GM12864 (cell line): ENCODE measurements at places on chromosomes 2 and 18.

DNA sequence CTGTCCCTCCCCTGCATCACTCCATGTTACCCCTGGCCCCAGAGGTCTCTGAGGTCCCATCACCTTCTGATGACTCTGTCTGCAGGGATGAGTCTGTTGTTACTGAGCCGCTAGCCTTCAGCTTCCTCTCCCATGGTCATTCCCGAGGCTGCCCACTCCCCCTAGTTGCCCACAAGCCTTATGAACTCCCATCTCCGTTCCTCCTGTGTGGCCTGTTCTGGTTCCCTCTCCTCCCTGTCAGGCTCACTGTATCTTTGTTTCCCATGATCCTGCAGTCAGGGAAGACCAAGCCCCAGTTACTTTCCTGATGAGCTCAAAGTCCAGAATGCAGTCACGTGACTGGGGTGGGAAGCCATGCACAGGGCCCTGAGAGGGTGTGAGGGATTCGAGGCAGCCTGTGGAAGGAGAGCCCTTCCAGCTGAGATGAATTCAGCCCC lies 39.5 kb downstream of the INPP4A start:
- no peak for DNase-seq

DNA sequence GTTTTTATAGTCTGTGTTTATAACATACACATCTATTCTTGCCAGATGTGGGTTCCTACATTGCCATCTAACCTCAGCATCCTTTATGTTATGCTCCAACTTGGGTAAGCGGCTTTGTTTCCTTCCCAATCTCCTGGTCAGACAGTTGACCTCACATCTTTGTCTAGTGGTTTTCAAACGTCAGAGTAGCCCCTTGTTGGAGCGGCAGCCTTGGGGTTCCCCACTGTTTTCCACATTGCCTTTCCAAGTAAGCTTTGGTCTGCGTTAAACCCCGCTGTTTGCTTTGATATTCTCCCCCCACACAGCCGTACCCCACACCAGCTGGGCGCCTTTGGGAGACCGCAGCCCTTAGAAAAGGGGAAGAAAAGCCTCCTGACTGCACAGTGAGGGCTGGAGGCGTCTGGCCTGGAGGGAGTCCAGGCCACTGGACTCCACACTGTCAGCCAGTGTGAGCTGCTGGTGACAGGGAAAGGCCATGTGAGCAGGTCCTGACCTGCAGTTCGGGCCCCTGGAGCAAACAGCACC lies 83.3 kb downstream of the MALT1 start:
- no peak for DNase-seq

GRCh38 chr2:201795607-201796477 lies 10.5 kb upstream of the CDK15 start:
- no peak for DNase-seq

GRCh38 chr2:46385786-46386577 lies 88.8 kb downstream of the EPAS1 start:
- DNase-seq, result no peak

- no peak for DNase-seq
These were observed 33.5 kb upstream of the CRIM1 start for GRCh38 chr2:36322108-36322507.

DNA sequence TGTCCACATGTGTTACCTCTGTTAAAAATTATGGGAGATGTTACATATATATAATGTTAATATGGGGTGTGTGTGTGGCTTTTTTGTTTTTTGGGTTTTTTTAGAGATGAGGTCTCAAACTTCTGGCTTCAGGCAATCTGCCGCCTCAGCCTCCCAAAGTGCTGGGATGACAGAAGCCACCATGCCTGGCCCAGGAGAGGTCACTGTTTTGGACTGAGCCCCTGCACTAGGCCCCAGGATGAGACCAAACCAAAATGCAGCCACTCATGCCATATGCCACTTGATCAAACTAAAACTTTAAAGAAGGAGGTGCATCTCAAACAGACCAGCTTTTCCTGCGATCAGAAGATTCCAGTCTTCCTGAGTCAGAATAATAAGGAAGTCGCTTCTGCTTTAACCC lies 2.5 kb downstream of the ADI1 start:
- no peak for DNase-seq

GRCh38 chr2:58640042-58640441 lies 398.9 kb upstream of the FANCL start:
- DNase-seq, result no peak

- DNase-seq, result no peak
These were observed 24.8 kb downstream of the SH3BP4 start for GRCh38 chr2:234976479-234977227.

DNA sequence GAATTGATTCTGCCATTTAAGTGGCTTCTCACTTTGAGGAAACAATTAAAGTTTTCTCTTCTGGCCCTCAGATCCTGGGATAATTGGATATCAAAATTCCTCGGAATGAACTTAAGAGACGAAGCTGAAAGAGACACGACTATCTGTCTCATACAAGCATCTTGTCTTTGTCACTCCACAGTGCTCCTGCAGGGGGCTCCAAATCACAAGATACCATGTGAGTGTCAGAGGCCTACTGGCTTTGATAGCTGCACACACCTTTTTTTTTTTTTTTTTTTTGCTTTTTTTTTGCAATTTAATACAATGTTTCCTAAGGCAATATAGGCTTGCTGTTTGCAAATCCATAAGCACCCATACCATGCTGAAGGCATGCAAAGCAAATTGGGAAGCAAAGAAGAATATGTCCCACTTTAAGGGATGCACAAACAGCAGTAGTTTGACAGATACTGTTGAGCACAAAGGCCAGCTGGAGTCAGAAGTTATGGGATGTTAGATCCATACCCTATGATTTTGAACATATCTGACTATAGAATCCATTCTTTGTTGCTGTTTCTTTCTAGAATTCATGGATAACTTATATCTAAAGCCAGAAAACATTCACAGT lies 109.0 kb upstream of the CBLN2 start:
- no peak for DNase-seq

GRCh38 chr2:32963941-32964340 lies 17.2 kb downstream of the LTBP1 start:
- DNase-seq, result no peak

DNA sequence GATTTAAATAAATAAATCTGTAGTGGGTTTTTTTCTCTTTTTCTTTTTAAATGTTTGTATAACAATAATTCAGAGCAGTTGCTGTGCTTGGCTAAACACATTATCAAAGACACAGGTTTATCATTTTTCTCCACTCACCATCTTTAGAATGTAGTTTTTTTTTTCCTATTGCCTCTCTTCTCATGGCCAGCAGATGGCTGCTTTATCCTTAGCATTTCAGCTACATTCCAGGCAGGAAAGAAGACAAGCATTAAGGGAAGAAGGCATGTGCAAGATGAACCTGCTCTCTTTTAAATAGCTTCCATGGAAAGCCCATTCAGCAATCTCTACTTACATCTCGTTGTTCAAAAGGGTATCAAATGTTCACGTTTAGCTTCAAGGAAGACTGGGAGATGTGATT lies 42.6 kb downstream of the ARHGAP15 start:
- no peak for DNase-seq

GRCh38 chr2:26430826-26431225 lies 29.1 kb downstream of the DRC1 start:
- DNase-seq, result no peak

DNA sequence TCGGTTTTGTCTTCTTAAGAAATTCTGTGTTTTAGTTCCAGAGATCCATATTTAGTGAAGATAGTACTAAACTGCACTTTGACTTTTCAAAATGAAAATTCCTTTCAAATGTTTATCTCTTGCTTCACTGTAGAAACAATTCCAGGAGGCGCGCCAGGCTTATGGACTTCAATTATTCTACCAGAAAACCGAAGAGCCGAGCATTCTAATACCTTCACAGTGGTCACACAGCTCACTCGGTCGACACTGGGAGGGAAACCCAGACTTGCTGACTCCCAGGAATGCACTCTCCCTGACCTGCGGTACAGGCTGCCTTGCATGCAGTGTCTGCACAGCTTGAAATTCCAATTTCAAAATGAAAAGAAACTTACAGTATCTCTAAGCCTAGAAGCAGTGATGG lies 119.9 kb upstream of the PIEZO2 start:
- DNase-seq, result no peak

DNA sequence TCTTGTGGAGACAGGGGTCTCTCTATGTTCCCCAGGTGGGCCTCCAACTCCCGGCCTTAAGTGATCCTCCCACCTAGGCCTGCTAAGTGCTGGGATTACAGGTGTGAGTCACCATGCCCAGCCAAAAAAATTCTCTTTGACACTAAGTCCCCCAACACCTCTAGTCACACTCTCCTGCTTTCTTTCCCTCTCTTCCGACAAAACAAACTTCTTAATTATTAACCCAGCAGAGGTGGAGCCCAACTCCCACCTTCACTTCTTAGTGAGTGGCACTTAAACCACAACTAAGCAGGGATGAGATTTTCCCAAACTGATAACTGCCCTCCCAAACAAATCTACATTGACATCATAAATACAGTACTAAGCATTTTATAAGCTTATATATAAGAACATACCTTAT lies 60.5 kb upstream of the PMAIP1 start:
- DNase-seq, result no peak

GRCh38 chr18:46452820-46453219 lies 204.2 kb downstream of the LOXHD1 start:
- DNase-seq, result no peak

GRCh38 chr2:196399722-196400691 lies 228.6 kb upstream of the STK17B start:
- DNase-seq, result no peak

DNA sequence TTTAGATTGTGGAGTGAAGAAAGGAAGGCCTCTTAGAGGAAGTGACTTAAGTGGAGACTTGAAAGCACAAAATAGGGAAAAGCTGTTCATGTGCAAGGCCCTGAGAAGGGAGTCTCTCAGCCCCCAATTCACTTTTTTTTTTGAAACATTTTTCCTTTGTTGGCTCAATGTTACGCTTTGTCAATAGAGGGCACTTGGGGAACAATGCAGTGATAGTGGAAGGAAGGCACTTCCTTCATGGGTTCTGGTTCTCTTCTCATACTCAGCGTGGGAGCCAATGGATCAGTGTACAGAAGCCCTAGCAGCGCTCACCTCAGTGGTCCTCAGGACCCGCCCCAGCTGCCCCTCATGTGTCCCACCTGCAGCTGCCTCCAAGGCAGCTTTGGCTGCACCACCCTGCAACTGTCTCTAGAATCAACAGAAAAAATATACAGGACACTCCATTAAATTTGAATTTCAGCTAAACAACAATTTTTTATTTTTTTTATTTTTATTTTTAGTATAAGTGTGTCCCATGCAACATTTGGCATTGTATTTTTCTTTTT lies 8.6 kb upstream of the C2orf42 start:
- no peak for DNase-seq

DNA sequence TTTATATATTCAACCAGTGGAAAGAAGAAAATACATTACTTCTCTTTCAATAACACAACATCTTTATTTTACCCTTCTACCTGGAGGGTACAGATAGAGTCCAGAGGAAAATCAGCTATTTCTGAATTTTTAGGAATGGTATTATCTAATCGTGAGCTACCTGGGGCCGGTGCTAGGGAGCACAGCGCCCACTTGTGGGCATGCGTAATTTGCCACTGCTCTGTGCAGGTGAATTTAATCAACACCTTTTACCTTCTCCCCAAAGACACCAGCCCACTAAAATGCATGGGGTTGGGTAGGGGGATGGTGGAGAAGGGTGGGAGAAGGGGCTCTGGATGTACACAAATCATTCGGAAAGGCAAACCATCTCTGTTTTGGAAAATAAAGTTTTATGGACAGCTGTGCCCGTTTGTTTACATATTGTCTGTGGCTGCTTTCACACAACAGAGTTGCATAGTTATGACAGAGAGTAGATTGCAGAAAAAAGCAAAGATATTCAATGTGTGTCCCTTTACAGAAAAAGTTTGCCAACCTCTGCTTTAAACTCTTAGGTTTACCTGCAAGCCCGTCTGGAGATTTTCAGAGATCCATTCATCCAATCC lies 51.5 kb upstream of the DCC start:
- peak; percentile 3 for DNase-seq

GRCh38 chr18:72721330-72721729 lies 146.5 kb downstream of the NETO1 start:
- DNase-seq, result no peak

- no peak for DNase-seq
These were observed 49.2 kb upstream of the NXPH2 start for GRCh38 chr2:138829326-138829919.

DNA sequence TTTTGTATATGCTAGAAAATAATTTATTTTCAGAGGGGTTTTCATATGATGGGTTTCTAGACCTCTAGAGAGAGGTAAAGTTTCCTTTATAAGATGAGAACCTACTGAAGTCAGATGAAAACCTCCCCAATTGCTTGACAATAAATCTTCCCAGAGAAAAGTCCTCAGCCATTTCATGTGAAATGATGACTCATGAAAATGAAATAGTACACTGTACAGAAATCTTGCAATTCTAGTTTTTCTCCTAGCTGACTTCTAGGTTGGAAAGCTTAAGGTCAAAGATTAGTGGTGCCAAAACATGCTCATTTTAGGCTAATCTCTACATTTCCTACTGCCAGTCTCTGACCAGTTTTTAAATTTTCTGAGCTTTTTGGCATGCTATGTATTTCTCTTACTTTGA lies 826.5 kb upstream of the FSHR start:
- no peak for DNase-seq

GRCh38 chr18:3605954-3606443 lies 156.0 kb downstream of the TGIF1 start:
- DNase-seq, result no peak

GRCh38 chr18:3660739-3661515 lies 211.0 kb downstream of the TGIF1 start:
- no peak for DNase-seq

GRCh38 chr2:127419112-127419430 lies 844 bp downstream of the PROC start:
- no peak for DNase-seq

DNA sequence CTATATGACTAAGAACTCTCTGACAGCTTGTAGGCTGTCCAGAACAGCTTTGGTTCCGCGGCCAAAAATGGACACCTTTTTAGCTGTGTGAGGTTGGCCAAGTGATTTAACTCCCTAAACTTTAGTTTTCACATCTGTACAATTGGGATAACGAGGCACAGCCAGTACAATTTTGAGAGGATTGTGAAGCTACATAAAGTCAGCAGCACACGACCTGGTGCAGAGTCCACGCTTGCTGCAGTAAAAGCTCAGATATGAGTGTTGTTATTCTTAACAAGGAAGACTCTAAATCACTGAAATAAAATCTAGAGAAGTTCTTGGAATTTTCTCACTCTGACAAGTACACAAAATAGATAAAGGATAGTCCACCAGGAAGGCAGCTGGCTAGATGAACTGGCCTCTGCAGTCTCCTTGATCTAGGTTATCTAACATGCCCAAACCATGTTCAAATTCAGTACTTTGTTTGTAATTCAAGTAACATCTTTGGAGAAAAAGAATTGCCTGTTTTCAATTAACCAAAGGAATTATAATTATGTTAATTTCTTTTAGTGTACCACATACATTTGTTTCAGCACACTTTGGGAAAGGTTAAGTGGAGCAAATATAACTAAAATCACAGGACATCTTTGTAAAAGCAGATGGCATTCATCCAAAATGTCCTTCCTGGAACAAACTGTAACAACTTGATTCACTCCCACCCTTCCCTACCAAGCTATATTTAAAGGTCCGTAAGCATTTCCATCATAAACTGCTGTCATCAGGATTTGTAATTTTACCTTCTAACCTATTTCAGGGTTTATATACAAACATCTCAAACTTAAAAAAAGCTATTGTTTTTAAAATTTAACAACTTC lies 201.7 kb upstream of the STK17B start:
- no peak for DNase-seq
